ENCODE measurements at places on chromosomes 2 and 18. TPM values are rescaled to one million over a fixed set of nuclear protein-coding genes. Genes with fewer than 3 reads are reported as not detected.
A peak's percentile ranks its signal among the peaks of the same experiment; 100 is the strongest.

Gene GKN2
- total RNA-seq: not detected

Gene TDRD15
- not detected for total RNA-seq

Gene MGAT4A
- total RNA-seq: 21.8 TPM

- peak overlapping the region; percentile 31 for H3K4me3 ChIP-seq
- no peaks in the 10 kb centered on the region for H3K27me3 ChIP-seq
- peak overlapping the region; percentile 66 for H3K27ac ChIP-seq
Observed at GRCh38 chr2:54588244-54588899, 132.2 kb downstream of the SPTBN1 start.

- DNase-seq: no peak
- H3K27me3 ChIP-seq: no peaks in the 10 kb centered on the region
- H3K4me1 ChIP-seq: peaks cover 41% of the 10 kb centered on the region
- H3K36me3 ChIP-seq: no peaks in the 10 kb centered on the region
- no peak overlapping the region for H3K4me3 ChIP-seq
Observed at GRCh38 chr18:62771494-62772270, 56.3 kb downstream of the PHLPP1 start.

Measured in Calu3 (cell line).